SJSA1 (cell line): ENCODE measurements at places on chromosomes 6 and 20. TPM values are rescaled to one million over a fixed set of nuclear protein-coding genes. Genes with fewer than 3 reads are reported as not detected.

LTA gene
- not detected in 2 replicates for total RNA-seq

DNA sequence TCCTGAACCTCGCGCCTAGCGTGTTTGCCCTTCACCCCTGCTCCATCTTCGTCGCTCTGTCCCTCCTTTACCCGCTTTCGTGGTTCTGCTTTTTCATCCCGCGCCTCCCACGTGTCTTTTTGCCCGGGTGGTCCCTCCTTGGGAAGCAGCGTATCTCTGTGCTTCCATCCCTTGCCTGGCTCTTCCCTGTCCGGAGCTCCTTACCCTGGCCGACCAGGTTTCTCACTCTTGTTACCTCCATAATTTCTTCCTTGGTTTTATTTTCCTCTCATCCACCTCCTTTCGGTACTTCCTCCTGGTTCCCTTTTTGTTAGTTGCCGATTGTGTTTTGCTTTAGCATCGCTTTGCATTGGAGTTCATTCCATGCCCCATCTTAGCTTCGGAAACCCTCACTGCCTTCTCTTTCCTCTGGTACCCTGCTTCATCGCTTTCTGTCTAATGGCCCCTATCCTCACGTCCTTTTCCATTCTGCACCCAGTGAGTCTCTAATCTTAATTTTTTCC is 735 bp downstream of the FAM135A start:
- H3K4me3 ChIP-seq: peak overlapping the region; percentile 87
- H3K4me1 ChIP-seq: peaks cover 15% of the 10 kb centered on the region
- H3K27ac ChIP-seq: no peak overlapping the region
- H3K36me3 ChIP-seq: peaks cover 11% of the 10 kb centered on the region
- no peaks in the 10 kb centered on the region for H3K27me3 ChIP-seq

DNA sequence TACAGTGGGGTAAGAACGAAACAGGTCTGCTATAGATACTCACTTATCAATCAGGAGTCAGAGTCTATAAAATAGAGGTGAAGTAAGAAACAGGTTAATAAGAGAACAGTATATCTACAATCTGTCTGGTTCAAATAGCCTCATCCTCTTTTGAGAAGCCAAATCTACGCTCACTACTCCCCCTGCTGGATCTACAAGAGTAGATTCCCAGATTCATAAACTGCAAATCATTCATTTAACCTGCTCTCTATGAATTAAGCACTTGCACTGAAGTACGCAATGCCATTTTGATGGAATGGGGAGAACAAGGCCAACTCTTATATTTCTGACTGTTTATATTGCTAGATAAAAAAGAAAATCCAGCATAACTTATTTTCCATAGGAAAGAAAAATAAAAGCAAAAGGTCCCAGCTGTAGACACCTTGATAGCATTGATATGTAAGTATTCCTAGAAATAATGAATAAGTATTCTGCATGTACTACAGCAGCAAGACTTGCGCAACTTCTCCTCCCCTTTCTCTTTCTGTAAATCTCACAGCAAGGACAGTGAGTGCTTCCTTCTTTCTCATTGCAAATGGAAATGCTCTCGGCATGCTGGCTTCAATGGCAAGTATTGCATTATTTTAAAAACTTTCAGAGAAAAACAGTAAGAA is 92.3 kb downstream of the RFX6 start:
- no peak for DNase-seq
- no peak overlapping the region for H3K4me3 ChIP-seq
- H3K36me3 ChIP-seq: no peaks in the 10 kb centered on the region
- no peaks in the 10 kb centered on the region for H3K4me1 ChIP-seq
- no peaks in the 10 kb centered on the region for H3K27me3 ChIP-seq

- no peak overlapping the region for H3K27ac ChIP-seq
- H3K27me3 ChIP-seq: no peaks in the 10 kb centered on the region
- no peaks in the 10 kb centered on the region for H3K36me3 ChIP-seq
- H3K4me1 ChIP-seq: no peaks in the 10 kb centered on the region
Measured at GRCh38 chr6:126788861-126789365, 329.6 kb upstream of the RSPO3 start.

DNA sequence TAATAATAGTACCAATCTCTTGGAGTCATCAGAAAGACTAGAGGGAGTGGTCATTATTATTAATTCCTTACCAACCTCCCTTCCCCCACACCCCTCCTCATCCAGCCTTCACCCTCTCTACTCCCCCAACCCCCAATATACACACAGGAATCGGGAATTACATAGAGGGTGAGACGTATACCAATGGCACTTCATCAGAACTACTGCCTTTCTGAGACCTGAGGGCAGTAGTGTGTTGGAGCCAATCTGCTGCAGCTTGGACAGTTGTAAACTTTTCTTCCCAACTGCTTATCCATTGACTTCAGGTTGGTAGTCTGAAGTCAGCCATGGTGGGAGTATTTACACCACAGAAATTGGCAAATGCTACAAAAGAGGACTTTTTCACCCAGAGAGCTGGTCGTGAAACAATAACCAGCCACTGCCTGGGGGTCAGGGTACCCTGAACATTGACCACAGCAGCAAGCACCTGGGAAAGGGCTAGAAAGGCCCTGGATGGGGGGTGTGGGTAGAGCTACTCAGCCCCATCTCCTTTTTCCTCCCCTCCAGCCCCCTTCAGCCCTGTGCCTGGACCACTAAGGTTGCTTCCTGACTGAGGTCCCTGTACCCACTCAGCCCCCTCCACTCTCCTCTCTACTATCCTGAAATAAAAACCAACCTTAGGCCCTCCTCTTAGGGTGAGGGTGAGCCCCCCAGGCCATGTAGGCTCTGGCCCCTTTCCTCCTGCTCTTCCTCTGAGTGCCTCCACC is 161.5 kb downstream of the MRPL14 start:
- H3K4me3 ChIP-seq: no peak overlapping the region
- H3K36me3 ChIP-seq: no peaks in the 10 kb centered on the region
- peaks cover 7% of the 10 kb centered on the region for H3K4me1 ChIP-seq
- H3K27ac ChIP-seq: no peak overlapping the region
- peak; percentile 36 for DNase-seq

DDO gene
- total RNA-seq: 0.53 TPM in 1 of 2 replicates, not detected in the other

GRCh38 chr20:62404761-62405107 is 2.4 kb downstream of the CABLES2 start:
- H3K27me3 ChIP-seq: no peaks in the 10 kb centered on the region; the same call in 1 of the 2 replicates
- peaks cover 8% of the 10 kb centered on the region; the same call in 1 of the 2 replicates for H3K36me3 ChIP-seq
- no peak for DNase-seq
- H3K4me3 ChIP-seq: no peak overlapping the region

TNFRSF21 gene
- total RNA-seq: 0.31 and 0.68 TPM in 2 replicates

PI3 gene
- total RNA-seq: not detected in 2 replicates

GRCh38 chr20:50735813-50736212 is 4.4 kb downstream of the PARD6B start:
- no peak overlapping the region for H3K4me3 ChIP-seq
- H3K4me1 ChIP-seq: peaks cover 15% of the 10 kb centered on the region
- no peaks in the 10 kb centered on the region for H3K36me3 ChIP-seq
- DNase-seq: no peak

- no peaks in the 10 kb centered on the region for H3K36me3 ChIP-seq
- no peaks in the 10 kb centered on the region for H3K27me3 ChIP-seq
- no peak overlapping the region for H3K4me3 ChIP-seq
- no peak overlapping the region for H3K27ac ChIP-seq
Measured at GRCh38 chr6:128271011-128271410, 249.4 kb downstream of the PTPRK start.

- H3K27ac ChIP-seq: no peak overlapping the region
- no peak for DNase-seq
- H3K27me3 ChIP-seq: no peaks in the 10 kb centered on the region
- no peaks in the 10 kb centered on the region for H3K36me3 ChIP-seq
- no peak overlapping the region for H3K4me3 ChIP-seq
- H3K4me1 ChIP-seq: peaks cover 13% of the 10 kb centered on the region
Measured at GRCh38 chr6:112150363-112150762, 63.0 kb downstream of the FAM229B start.

UBD gene
- 9.9 and 10.2 TPM in 2 replicates for total RNA-seq

DNA sequence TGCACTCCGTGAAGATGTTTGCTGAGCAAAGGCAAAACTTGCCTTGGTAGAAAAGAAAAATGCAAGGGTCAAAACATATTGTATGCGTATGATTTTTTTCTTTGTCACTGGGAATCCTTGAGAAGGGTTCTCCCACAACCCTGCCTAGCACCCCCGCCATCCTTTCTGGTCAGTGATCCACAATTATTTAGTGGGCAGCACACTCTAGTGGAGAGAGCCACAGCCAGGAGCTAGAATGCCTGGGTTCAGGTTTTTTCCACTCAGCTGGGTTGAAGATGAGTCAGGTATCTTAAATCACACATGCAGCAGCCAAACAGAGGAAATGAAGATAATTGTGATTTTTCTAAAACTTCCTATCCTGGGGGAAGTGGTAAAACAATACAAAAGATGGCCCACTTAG is 243.1 kb downstream of the PKHD1 start:
- no peak overlapping the region for H3K27ac ChIP-seq
- no peak for DNase-seq
- H3K4me3 ChIP-seq: no peak overlapping the region
- H3K27me3 ChIP-seq: no peaks in the 10 kb centered on the region; the same call in 1 of the 2 replicates
- no peaks in the 10 kb centered on the region for H3K36me3 ChIP-seq
- no peaks in the 10 kb centered on the region for H3K4me1 ChIP-seq

GRCh38 chr6:70973604-70974003 is 16.7 kb upstream of the B3GAT2 start:
- no peaks in the 10 kb centered on the region for H3K36me3 ChIP-seq
- no peak overlapping the region for H3K4me3 ChIP-seq
- no peak for DNase-seq
- 0 out of 2 replicates have a peak, but pooled peaks cover 3% of the 10 kb centered on the region for H3K27me3 ChIP-seq
- H3K27ac ChIP-seq: no peak overlapping the region
- no peaks in the 10 kb centered on the region for H3K4me1 ChIP-seq

GRCh38 chr20:33685328-33686099 is 671 bp downstream of the E2F1 start:
- H3K27ac ChIP-seq: peak overlapping the region; percentile 43
- peak overlapping the region; percentile 68 for H3K4me3 ChIP-seq
- peaks cover 43% of the 10 kb centered on the region for H3K4me1 ChIP-seq
- peaks cover 5% of the 10 kb centered on the region; the same call in 1 of the 2 replicates for H3K36me3 ChIP-seq
- no peaks in the 10 kb centered on the region for H3K27me3 ChIP-seq
- no peak for DNase-seq

DNA sequence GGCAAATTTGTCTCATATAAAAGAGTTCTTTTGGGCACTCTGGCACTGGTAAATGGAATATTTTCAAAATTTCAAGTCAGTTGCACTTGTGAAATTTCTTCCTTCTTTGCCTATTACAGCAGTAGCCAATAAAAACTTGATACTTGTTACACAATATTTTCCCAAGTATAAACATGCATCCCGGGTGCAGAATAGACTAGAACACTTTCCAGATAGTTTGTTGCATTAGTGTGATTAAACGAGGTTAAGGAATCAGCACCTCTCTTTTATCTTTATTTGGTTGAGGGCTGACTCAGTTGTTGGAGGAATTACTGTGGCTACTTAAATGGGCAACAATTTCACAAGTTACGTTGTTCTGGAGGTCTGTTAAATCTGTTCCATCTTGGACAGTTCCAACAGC is 467.5 kb downstream of the CDKAL1 start:
- no peak overlapping the region for H3K4me3 ChIP-seq
- H3K27ac ChIP-seq: no peak overlapping the region
- no peak for DNase-seq
- H3K4me1 ChIP-seq: peaks cover 48% of the 10 kb centered on the region

DNA sequence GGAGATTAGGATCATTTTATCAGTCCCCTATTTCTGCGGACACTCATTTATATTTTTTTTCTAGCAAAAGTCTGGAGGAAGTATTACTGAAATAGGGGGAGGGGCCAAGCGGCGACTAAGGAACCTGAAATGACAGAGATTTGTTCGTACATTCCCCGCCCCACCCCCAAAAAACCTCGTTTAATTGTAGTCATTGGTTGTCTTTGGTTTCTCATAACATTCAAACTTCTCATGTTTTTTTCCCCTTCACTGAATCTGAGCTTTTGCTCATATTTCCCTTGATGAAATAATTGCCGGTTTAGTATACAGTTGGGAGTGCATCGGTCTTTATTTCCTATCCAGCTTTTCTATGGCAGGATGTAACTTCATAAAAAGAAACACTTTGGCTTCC is 768 bp upstream of the FYN start:
- no peaks in the 10 kb centered on the region for H3K27me3 ChIP-seq
- DNase-seq: no peak
- peak overlapping the region; percentile 82 for H3K4me3 ChIP-seq
- peaks cover 12% of the 10 kb centered on the region for H3K4me1 ChIP-seq
- peaks cover 6% of the 10 kb centered on the region; the same call in 1 of the 2 replicates for H3K36me3 ChIP-seq

GRCh38 chr20:17691758-17692157 is 8.0 kb upstream of the BANF2 start:
- no peak for DNase-seq
- peaks cover 31% of the 10 kb centered on the region for H3K4me1 ChIP-seq
- H3K36me3 ChIP-seq: no peaks in the 10 kb centered on the region
- H3K27me3 ChIP-seq: no peaks in the 10 kb centered on the region
- H3K27ac ChIP-seq: no peak overlapping the region
- no peak overlapping the region for H3K4me3 ChIP-seq

DNA sequence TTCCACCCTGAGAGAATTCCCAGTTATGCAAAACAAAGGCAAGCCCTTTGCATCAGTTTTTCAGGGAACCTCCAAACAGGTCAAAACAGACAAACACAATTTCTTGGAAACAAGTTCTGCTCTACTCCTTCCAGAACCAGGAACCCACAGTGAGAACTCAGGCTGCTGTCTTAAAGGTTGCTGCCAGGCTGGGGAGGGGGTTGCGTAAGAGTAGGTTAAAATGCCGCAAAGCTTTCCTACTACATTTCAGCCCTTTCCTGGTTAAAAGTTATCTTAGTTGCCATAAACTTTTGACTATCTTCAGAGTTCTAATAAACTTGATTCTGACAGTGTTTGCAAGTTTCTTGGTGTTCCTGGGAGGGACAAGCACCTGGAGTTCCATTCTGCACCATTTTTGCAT is 33.8 kb downstream of the KPNA5 start:
- H3K27me3 ChIP-seq: no peaks in the 10 kb centered on the region
- H3K4me1 ChIP-seq: no peaks in the 10 kb centered on the region
- no peak overlapping the region for H3K27ac ChIP-seq
- no peak overlapping the region for H3K4me3 ChIP-seq
- no peak for DNase-seq

- DNase-seq: no peak
Measured at GRCh38 chr6:52284131-52284459, 447 bp downstream of the MCM3 start.

- H3K36me3 ChIP-seq: no peaks in the 10 kb centered on the region
- H3K27me3 ChIP-seq: no peaks in the 10 kb centered on the region
- H3K4me1 ChIP-seq: no peaks in the 10 kb centered on the region
- H3K27ac ChIP-seq: no peak overlapping the region
- H3K4me3 ChIP-seq: no peak overlapping the region
Measured at GRCh38 chr6:47337519-47337918, 27.8 kb upstream of the TNFRSF21 start.

- no peaks in the 10 kb centered on the region for H3K36me3 ChIP-seq
- no peaks in the 10 kb centered on the region for H3K27me3 ChIP-seq
- H3K4me3 ChIP-seq: no peak overlapping the region
- H3K27ac ChIP-seq: no peak overlapping the region
Measured at GRCh38 chr6:25239498-25239897, 39.7 kb upstream of the CARMIL1 start.

DNA sequence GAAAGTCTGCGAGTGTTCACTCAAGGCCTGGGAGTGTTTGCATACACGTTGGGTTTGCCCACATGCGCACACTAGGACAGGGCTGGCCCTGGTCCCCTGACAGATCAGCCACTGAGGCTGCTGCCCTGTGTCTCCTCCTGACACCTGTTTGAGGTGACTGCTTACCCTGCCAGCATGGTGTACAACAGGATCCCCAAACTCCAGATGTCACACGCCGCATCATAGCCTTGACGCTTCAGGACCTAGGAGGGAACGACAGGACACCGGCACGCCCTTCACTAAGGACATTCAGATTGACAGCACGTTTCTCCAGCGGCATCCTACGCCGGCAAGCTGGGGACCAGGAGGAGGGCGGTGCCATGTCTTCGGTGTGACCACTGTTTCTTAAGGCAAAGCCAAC is 37.0 kb upstream of the MPC1 start:
- no peak overlapping the region for H3K27ac ChIP-seq
- no peaks in the 10 kb centered on the region for H3K4me1 ChIP-seq
- H3K27me3 ChIP-seq: no peaks in the 10 kb centered on the region
- no peak for DNase-seq
- H3K4me3 ChIP-seq: no peak overlapping the region
